ENCODE measurements at places on chromosomes 6 and 20.
A peak's percentile ranks its signal among the peaks of the same experiment; 100 is the strongest.

- peak; percentile 18 for DNase-seq
Observed at GRCh38 chr20:13554706-13555105, 84.0 kb downstream of the TASP1 start.

DNA sequence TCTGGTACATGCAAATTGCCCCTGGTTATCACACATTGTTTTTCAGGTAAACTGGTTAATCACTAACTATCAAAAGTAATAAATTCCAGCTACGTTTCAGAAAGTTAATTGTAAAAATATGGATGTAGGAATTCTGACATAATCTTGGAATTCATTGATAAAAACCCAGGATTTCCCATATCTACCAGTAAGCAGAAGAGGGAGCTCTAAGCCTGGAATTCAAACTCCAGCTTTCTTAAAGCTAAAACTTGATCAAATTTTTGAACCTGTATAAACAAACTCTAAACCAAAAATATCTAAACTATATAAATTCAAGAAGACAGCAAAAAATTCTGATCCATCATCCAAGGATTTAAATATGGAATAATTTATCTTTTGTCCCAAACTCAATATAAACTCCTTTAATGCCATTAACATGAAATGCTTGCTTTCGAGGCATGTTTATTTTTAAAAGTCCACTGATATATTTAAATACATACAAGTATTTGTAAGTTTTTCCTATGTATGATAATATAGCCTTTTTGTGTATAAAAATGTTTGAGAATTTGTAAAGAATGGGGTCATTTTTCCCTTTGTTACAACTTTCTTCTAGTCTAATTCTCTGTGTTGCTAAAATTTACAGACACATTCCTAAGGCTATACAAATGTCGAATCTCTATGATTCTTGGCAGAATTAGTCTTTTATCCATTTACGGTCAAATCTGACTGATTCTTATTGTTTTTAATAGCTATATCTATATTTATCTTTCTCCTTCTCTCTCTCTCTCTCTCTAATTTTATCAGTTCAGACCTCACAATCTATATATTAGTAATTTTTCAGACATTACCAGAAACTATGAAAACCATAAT lies 91.4 kb upstream of the RNF217 start:
- peak; percentile 43 for DNase-seq

- DNase-seq = peak; percentile 82
Observed at GRCh38 chr6:2669067-2669700, 81.5 kb downstream of the MYLK4 start.

- DNase-seq = peak; percentile 9
Observed at GRCh38 chr20:16758454-16759180, 10.5 kb downstream of the OTOR start.

DNA sequence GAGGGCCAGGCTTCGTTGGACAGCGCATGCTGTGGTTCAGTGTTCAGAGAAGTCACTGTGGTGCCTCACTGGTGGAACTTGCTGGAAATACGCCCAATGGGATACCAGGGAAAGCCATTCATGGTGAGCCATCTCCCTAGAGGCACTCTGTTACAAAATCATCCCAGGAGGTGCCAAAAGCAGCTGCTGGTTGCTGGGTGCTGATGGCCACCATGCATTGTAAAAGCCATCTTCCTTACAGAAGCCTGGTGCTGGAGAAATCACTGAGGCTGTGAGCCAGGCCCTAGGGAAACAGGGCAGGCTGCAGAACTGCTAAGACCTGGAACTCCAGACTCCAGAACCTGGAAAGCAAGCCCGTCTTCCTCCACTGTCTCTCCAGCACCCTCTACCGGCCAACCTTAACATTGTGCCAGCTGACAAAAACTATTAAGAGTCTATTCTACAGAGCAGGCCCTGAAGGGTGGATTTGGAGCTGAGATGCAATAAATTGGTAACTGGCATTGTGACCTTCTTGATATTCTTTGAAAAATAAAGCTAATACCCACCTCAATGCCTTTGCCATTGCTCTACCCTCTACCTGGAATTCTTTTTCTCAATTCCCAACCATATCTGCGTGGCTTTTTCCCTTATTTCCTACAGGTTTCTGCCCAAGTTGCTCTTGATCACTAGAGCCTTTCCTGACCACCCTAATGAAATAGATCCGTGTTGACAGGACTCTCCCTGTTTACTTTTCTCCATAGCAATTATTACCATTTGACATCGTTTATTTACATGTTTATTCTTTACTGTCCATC lies 18.5 kb downstream of the SNRPB start:
- DNase-seq = peak; percentile 76

DNA sequence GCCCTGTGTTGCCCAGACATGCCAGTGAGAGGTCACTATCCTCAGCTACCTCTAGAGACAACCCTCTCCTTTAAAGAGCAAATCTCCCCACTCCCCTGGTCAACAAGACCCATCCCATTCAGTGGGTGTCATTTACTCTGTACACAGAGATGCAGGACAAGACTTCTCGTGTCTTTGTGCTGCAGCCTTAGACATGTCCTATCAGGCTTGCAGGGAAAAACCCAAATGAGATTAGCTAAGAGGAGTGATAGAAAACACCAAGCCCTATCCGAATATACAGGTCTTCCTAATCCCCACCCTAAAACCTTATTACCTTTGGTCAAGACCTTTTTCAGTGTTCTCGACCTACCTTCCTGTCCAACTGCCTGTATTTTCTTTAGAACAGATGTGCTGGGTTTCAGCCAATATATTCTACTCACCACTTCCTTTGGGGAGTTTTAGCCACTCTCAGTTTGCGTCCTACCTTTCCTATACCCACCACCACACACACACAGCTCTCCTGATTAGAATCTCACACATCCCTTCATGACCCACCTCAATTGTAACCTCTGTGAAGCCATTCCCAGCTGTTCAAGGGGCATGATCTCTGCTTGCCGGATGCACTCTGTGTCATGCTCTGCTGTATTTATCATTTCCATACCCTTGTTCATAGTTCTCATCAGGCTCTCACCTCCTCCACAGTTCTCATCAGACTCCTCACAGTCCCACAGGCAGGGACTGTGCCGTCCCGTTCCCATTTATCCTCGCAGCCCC lies 39.7 kb downstream of the TRAM2 start:
- DNase-seq = no peak

GRCh38 chr6:38476141-38476540 lies 163.6 kb downstream of the BTBD9 start:
- DNase-seq = no peak

GRCh38 chr6:14966906-14967711 lies 278.8 kb upstream of the JARID2 start:
- DNase-seq = no peak

GRCh38 chr6:114581293-114581692 lies 238.5 kb upstream of the HS3ST5 start:
- DNase-seq = no peak

DNA sequence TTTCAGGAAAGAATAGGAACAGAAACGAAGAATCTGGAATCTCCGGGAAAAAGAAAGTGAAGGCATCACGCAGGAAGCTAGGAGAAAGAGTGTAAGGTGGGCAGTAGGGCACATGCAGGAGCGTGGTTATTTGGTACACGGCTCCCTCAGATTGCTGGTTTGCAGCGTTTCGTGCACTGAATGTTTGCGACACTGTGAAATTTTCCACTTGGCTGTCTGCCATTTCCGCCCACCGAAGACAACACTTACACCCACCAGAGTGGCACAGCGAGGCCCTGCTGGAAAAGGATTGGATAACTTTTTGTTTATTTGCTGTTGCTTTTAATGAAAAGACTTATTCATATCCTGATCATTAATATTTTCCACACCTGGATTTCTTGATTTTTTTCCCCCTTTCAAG lies 248.3 kb downstream of the GMPR start:
- no peak for DNase-seq

DNA sequence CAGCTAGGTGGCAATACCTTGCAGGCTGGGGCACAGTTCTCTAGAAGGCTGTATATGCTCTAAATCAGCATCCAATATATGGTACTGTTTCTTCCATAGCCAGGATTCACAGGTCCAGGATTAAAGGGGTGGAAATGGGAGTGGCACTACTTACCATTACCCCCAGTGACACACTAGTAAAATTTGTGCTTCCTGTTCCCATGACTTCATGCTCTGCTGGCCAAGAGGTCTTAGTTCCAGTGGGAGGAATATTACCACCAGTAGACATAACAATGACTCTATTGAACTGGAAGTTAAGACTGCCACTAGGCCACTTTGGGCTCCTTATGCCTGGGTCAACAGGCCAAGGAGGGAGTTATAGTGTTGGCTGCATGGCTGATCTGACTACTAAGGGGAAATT lies 174.3 kb upstream of the TNFAIP3 start:
- no peak for DNase-seq
